ENCODE measurements at places on chromosomes 4 and X.

- no peak for DNase-seq
These were observed 136.5 kb upstream of the AADAT start for GRCh38 chr4:170226288-170226687.

GRCh38 chrX:69093960-69094871 lies 71.0 kb downstream of the PJA1 start:
- DNase-seq, result peak; percentile 9

GRCh38 chr4:183352546-183352945 lies 30.3 kb upstream of the CLDN24 start:
- no peak for DNase-seq

DNA sequence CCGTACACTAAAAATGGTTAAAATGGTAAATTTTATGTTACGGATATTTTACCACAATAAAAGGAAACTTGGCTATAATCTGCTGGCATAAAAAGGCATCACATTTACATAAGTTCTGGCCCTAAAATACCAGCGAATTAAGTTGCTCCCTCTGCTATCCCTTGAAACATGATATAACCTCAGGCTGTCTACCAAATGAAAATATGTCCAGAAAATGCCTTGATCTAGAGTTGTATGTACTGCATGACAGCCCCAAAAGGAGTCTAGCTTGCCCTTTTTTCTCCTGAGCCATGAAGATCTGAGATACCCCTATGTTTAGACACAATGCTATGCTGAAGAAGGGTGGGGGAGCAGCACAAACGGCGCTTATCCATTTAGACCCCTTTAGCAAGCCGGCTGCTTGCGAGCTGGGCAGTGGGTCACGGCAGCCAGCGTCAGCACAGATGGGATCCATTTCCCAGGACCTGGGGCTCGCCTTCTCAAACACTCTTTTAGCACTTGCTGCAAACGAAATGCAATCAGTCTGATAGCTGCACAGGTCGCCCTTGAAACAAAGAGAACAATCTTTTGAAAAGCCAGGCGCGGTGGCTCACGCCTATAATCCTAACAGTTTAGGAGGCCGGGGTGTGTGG lies 77.0 kb downstream of the AFAP1 start:
- DNase-seq, result no peak

- DNase-seq, result no peak
These were observed 1957.0 kb upstream of the AGA start for GRCh38 chr4:179399054-179399782.

DNA sequence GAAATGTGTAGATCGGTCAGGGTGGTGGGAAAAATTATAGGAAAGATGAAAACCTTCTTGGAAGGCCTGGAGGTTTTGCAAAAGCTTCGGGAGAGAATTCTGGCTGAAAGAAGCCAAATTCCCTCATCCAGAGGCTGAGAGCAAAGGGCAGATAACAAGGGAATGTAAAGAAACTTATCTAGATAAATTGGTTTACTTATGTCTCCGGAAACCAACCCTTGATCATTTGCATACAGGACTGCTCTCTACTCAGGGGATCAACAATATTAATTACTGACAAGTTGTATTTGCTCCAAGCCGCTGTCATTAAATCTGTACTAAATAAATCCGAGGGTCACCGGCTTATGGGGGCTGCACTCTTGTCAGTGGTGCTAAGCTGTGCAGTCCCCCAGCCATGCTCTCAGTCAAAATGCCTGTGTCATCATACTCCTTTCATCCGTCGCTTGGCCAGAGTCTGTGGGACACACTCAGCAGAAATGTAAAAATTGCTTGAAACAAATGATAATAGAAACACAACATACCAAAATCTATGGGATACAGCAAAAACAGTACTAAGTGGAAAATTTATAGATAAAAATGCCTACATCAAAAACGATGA lies 715.7 kb downstream of the KCTD8 start:
- DNase-seq, result no peak

- DNase-seq, result no peak
These were observed 12.0 kb downstream of the CPLX1 start for GRCh38 chr4:813900-814299.

DNA sequence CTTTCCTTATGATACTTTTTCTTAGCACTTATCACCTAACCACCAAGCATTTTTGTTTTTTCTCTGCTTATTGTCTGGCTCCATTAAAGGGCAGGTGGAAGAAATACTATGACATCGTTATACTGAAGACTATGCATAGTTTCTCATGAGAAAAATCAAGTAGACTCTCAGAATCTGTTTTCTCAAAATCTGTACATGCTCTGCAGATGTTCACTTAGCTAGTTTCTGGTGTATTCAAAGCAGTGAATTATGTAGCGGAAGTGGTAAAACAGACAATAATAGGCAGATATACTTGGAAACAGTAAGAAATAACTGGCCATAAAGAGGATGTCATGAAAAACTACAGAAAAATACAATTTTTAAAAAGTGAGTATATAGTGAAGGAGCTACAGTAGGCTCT lies 146.0 kb downstream of the STIM2 start:
- no peak for DNase-seq

All from activated naive CD4-positive, alpha-beta T cell treated with Interleukin-2 at 50 U/mL for 16 hours (primary cell).